ENCODE measurements at places on chromosomes 5 and 9.

DNA sequence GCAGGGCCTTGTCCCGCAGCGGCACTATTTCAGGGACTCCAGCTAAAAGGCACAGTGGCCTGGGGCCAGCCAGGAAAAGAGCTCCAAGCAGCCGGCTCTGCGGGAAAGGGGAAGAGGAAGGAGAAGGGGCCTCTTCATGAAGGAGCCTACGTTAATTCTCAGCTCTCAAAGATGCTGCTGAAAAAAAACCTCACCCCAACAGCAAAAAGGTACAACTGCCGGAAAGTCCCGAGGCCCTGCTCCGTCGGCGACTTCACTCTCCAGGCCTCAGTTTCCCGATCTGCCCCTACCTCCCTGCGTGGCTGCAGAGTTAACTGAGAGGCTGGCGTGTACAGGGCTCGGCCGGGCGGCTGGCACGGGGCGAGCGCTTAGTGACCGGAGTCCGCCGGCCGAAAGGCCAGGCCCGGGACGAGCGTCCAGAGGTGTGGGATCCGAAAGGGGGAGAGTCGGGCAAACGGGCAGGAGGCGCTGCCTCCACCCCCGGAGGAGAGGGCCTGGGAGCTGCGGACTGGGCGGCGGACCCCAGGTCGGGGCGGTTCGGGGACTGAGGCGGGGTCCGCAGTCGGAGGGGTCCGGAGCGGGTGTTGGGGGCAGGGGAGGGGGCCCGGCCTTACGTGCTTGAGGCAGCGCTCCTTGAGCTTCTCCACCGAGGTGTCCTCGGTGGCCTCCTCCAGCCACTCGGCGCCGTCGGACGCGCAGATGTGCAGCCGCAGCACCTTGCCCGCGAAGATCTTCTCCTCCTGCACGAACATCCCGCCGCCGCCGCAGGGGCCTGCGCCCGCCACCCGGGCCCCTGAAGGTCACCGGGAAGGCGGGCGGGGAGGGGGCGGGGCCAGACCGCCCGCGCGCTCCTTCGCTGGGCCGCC lies 529 bp downstream of the UBAC1 start:
- no peak for DNase-seq

DNA sequence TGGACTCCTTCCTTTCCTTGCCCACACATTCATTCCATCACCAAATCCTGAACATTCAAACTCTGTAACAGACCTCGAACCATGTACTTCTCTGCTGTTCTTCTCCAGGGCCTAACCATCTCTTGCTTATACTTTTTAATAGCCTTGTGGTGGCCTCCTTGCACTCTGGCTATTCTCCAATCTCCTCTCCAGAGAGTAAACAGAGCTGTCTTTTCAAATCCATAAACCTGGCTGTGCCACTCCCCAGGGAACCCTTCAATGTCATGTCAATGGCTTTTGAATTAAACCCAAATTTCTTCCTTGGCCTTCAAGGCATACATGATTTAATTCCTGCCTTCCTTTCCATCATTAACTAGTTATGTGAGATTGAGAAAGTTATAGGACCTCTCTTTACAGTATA lies 277.6 kb upstream of the EFNA5 start:
- DNase-seq = no peak

DNA sequence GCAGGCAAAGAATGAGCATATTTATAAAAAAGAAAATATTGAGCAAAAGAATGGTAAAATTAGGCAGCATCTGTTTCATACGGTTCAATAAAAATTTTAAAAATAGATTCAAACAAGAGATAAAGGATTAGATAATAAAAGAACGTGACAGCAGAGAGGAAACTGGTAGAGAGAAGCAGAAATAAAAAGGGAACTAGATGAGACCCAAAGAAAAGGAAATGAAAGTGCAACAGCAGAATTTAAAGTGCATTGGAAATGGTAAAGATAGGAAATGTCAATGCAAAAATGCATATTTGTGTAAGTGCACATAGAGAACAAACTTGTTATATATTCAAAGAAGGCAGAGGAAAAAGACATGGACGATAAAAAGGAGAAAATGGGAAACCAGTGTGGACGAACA lies 70.2 kb downstream of the SUSD1 start:
- no peak for DNase-seq

DNA sequence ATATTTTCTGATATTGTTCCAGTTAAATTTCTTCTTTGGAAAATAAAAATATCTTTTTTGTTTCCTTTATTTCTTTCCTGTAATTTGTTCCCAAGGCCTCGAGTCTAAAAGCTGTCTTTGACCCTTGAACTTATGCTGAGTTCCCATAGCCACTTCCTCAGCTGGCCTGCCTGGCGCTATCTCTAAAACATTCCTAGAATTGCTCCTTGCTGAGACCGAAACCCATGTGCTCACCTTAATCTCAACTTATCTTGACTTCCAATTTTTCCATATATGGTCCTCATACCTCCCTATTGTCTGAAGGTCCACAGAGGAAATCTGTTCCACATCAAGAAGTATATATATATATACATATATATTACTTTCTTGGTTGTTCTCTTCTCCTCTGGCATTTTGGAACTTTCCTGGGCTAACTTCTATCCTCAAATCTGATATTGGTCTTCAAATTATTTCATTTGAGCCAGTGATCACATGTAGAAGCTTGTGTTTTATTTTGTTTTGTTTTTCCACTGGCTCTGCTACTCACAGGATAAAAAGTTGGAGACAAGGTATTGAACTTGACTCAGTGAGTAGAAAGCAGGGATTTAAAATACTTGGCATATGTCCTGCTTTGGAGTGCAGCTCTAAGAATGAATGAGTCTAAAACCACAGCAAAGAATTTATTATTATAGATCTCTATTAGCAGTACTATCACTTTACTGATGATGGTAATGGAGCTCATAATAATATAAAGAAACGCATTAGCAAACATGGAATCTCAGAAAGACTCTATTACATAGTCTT lies 45.2 kb downstream of the ENC1 start:
- DNase-seq = no peak

GRCh38 chr5:180785121-180785781 lies 17.4 kb downstream of the MGAT1 start:
- no peak for DNase-seq

DNA sequence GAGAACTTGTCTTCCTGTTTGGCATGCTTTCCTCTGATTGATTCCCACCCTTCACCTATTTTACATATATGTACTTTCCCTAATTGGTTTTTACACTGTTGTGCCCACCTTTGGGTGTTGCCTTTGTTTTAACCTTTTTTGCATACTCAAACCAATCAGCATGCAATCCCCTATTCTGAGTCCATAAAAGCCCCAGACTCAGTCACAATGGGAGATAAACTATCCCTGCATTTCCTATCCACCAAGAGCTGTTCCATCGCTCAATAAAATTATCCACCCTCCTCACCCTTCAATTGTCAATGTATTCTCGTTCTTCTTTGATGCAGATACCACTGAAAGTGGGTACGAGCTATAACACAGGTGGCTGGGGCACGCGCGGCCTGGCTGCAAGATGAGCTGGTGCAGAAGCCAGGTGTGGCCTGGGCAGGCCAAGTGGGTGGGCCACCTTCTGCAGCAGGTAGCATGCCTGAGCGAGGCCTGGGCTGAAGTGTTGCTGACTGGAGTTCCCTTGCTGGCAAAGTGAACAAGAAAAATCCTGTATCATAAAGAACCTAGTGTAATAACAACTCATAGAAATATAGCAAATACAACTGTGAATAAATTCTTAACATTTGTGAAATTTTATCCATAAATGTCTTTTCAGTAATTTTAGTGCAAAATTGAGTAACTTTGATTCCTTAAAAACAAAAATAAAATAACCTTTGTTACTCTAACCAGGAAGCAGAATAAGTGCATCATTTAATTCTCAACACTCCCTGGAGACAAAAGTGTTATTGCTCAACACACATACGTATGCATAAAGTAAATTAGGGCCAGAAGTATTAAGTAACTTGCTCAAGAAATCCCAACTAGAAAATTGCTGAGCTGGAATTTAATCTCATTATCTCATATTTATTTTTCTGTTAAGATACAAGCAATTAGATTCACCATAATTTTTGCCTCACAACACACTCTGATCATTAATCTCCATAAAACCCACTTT lies 685.3 kb upstream of the EDIL3 start:
- DNase-seq = no peak

- no peak for DNase-seq
Measured at GRCh38 chr5:143066556-143067281, 296.5 kb downstream of the ARHGAP26 start.

GRCh38 chr5:23072179-23072578 lies 219.0 kb upstream of the CDH12 start:
- DNase-seq = no peak

- DNase-seq = no peak
Measured at GRCh38 chr9:91958174-91958573, 8.1 kb upstream of the ROR2 start.

GRCh38 chr9:85508616-85509015 lies 233.1 kb downstream of the AGTPBP1 start:
- no peak for DNase-seq

DNA sequence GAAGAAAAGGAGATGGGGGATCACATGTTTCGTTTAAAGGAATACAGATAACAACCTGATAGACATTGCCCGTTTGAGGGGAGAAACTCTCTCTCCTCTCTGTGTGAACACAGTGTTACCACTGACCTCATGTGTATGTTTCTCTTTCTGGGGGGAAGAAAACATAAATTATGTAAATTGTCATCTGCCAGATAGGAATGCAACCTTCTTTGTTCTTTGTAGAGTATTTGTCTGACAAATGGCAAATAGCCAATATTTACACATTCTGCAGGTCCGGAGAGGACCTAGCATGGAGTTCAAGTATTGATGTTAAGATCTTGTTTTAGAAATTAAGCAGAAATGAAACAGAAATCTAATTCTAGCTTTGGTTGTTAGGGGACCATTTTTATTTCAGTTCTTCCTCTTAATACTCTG lies 276.3 kb downstream of the SAXO1 start:
- no peak for DNase-seq

GRCh38 chr9:1238407-1238806 lies 188.2 kb downstream of the DMRT2 start:
- DNase-seq = no peak

All from CD4-positive, alpha-beta T cell treated with Interleukin-12 subunit alpha and Interleukin-12 subunit beta, for 1 hour (primary cell).